ENCODE measurements at places on chromosomes 2 and 18. TPM values are rescaled to one million over a fixed set of nuclear protein-coding genes. Genes with fewer than 3 reads are reported as not detected.

ICOS gene
- not detected for total RNA-seq

CDK5R2 gene
- not detected for total RNA-seq

SCN2A gene
- 0.08 TPM for total RNA-seq

TXNDC2 gene
- not detected for total RNA-seq

IAH1 gene
- total RNA-seq: 82.9 TPM

BCL11A gene
- total RNA-seq: 27.1 TPM

RGPD8 gene
- total RNA-seq: 4.1 TPM

MERTK gene
- total RNA-seq: 4.7 TPM

CNTNAP5 gene
- total RNA-seq: not detected

EFHD1 gene
- 29.7 TPM for total RNA-seq

Data from left ventricle myocardium inferior (tissue), 1 donor.